Endothelial cell (in vitro differentiated cells): ENCODE measurements at places on chromosomes 12 and 14.
A peak's percentile ranks its signal among the peaks of the same experiment; 100 is the strongest.

GRCh38 chr14:36724162-36724561 is 62.5 kb downstream of the PAX9 start:
- H3K4me1 ChIP-seq = peaks cover 4% of the 10 kb centered on the region
- no peak overlapping the region for H3K4me3 ChIP-seq
- no peak overlapping the region for H3K27ac ChIP-seq
- DNase-seq = no peak

DNA sequence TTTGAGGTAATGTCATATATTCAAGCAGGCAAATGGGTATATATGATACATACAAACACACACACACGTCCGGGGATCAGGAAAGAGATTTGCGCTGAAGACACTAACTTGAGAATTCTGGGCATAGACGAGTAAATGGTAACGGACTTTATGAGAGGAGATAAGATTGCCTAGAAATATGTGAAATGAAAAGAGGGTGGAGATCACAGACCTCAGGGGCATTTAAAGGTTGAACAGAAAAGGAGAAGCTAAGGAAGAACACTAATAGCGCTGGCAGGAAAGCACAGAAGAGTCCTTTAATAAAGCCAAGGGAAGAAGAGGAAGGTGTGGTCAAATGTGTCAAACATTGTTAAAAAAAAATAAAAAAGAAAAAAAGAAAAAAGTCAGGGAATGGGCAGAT is 13.1 kb downstream of the CRY1 start:
- peaks cover 2% of the 10 kb centered on the region for H3K27me3 ChIP-seq
- no peak overlapping the region for H3K4me3 ChIP-seq
- H3K4me1 ChIP-seq = peaks cover 7% of the 10 kb centered on the region
- no peak for DNase-seq
- no peak overlapping the region for H3K27ac ChIP-seq
- peaks cover 4% of the 10 kb centered on the region for H3K36me3 ChIP-seq

- peak overlapping the region; percentile 97 for H3K4me3 ChIP-seq
- DNase-seq = no peak
- H3K36me3 ChIP-seq = peaks cover 17% of the 10 kb centered on the region
- H3K27ac ChIP-seq = peak overlapping the region; percentile 97
These were observed 2.7 kb downstream of the RAP1B start for GRCh38 chr12:68613209-68613904.

- H3K36me3 ChIP-seq = peaks cover 6% of the 10 kb centered on the region
- no peak overlapping the region for H3K27ac ChIP-seq
- DNase-seq = no peak
- no peak overlapping the region for H3K4me3 ChIP-seq
- no peaks in the 10 kb centered on the region for H3K27me3 ChIP-seq
- peaks cover under 1% of the 10 kb centered on the region for H3K4me1 ChIP-seq
These were observed 20.3 kb upstream of the CLEC4E start for GRCh38 chr12:8561011-8561410.

DNA sequence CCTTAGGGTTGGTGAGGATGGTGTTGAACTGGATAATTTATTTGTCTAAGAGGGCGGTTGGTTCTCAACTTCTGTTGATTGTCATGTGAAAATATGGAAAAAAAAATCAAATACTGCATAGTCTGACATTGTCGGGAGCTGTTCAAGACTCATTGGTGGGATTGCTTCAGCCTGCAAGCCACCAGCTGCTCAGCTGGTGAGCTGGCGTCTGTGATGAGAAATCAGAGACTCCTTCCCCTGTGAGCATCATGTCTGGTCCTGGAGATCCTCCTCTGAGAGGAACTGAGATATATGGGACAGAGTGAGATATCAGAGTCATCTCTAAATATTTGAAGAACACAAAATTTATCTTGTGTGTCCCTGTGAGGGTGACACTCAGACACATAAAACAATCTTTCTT is 49.9 kb downstream of the TRIM9 start:
- no peak overlapping the region for H3K27ac ChIP-seq
- DNase-seq = no peak
- peaks cover 16% of the 10 kb centered on the region for H3K4me1 ChIP-seq
- H3K4me3 ChIP-seq = no peak overlapping the region
- H3K36me3 ChIP-seq = no peaks in the 10 kb centered on the region

DNA sequence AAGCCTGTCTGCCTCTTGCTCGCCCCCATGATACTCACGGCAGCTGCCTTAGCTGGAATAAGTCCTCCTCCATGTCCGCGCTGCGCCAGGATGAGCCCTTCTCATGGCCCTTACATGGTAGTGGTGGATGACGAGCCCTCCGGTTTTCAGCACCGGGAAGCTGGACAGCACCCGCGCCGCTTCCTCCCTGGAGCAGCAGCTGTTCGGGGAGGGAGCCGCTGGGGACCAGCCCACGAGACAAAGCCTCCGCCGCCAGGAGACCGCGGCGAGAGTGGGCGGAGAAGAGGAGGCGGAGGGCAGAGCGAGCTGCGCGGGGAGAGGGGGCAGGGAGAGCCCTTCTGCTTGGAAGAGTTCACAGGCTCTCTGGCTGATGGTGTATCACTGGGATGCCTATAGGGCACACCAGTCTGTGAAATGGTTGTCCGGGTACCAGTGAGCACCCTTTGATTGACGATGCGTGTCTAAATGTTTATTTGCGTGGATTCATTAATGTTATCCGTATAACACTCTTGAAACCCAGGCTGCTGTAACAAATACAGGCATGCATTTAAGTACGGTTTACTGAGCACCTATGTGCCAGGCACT is at the start of gene SVOP:
Gene SVOP, minus strand, starts transcription at position 273 of the 585 bp plus-strand sequence. Its CDS starts 200 bp downstream, at position 73.
- H3K27ac ChIP-seq = no peak within 1 kb of the TSS
- no peaks in the 10 kb centered on the region for H3K36me3 ChIP-seq
- H3K4me3 ChIP-seq = no peak within 1 kb of the TSS
- no peaks in the 10 kb centered on the region for H3K4me1 ChIP-seq

- H3K36me3 ChIP-seq = no peaks in the 10 kb centered on the region
- peaks cover 2% of the 10 kb centered on the region for H3K27me3 ChIP-seq
- no peak for DNase-seq
These were observed 59.4 kb downstream of the CIT start for GRCh38 chr12:119817546-119818343.

DNA sequence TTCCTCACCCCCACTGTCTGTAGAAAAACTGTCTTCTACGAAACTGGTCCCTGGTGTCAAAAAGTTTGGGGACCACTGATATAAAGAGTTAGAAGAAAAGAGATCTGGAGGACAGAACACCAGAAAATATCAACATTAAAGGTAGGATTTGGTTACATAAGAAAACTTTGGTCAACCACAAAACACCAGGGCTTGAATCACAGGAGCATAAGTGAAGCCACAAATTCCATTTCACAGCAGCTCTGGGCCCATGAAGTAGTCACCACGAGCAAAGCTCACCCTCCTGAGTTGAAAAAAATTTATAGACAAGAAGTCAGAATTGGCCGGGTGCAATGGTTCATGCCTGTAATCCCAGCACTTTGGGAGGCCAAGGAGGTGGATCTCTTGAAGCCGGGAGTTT is 19.4 kb downstream of the RALGAPA1 start:
- no peak overlapping the region for H3K27ac ChIP-seq

- DNase-seq = no peak
- H3K27ac ChIP-seq = no peak overlapping the region
- H3K36me3 ChIP-seq = peaks cover 14% of the 10 kb centered on the region
- no peak overlapping the region for H3K4me3 ChIP-seq
These were observed 41.4 kb upstream of the TEX22 start for GRCh38 chr14:105356927-105357326.

GRCh38 chr12:116053479-116054200 is 223.9 kb downstream of the MED13L start:
- no peaks in the 10 kb centered on the region for H3K27me3 ChIP-seq
- H3K4me1 ChIP-seq = peaks cover 11% of the 10 kb centered on the region
- DNase-seq = no peak
- no peak overlapping the region for H3K4me3 ChIP-seq

DNA sequence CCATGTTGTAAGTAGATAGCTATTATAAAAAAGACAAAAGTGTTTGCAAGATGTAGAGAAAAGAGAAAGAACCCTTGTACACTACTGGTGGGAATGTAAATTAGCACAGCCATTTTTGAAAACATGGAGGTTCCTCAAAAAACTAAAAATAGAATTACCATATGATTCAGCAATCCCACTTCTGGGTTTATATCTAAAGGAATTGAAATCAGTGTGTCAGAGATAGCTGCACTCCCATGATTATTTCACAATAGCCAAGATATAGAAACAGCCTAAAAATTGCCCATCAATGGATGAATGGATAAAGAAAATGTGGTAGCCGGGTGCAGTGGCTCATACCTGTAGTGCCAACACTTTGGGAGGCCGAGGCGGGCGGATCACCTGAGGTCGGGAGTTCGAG is 9.2 kb downstream of the PSMC6 start:
- H3K36me3 ChIP-seq = peaks cover 17% of the 10 kb centered on the region
- no peak overlapping the region for H3K27ac ChIP-seq
- H3K27me3 ChIP-seq = no peaks in the 10 kb centered on the region
- no peaks in the 10 kb centered on the region for H3K4me1 ChIP-seq
- DNase-seq = no peak
